ENCODE measurements at places on chromosomes 4 and X.

- DNase-seq: no peak
These were observed 25.2 kb downstream of the PHOX2B start for GRCh38 chr4:41723286-41723685.

DNA sequence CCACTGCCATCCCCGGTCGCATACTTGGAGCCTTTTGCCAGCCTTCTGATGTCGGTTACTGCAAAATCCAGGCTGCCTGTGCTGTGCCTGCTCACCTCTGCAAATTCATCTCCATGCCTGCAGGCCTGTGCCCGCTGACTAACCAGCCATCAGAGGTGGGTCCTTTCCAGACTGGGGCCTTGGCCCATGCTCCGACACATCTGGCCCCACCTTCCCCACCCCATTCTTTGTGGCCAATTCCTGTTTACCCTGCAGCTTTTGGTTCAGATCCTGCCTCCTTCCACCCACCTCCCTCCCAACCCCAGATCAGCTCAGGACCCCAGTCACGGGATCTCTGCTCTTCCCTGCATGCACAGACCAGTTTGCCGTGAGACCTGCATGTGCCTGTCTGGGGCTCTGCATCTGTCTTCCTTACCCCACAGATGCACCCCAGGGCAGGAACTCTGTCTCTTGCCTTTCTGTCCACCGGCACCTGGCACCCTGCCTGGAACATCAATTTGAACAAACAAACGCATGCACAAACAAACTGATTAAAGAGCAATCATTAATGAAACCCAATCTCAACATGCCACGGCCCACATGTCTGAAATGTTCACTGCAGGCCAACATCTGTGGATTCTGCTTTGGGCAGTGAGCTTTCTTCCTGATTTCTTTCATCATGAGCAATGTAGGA, 112.8 kb upstream of the PSAPL1 start:
- peak; percentile 42 for DNase-seq

GRCh38 chrX:154125391-154126040, 18.5 kb upstream of the OPN1LW start:
- no peak for DNase-seq

- DNase-seq: no peak
These were observed 195.4 kb downstream of the ANAPC10 start for GRCh38 chr4:144902614-144903013.

- DNase-seq: no peak
These were observed 138.4 kb downstream of the LDB2 start for GRCh38 chr4:16759931-16760582.

- DNase-seq: no peak
These were observed 49.7 kb upstream of the TMEM164 start for GRCh38 chrX:109952985-109953905.

- DNase-seq: no peak
These were observed 510.6 kb downstream of the RAB28 start for GRCh38 chr4:12973522-12973921.

DNA sequence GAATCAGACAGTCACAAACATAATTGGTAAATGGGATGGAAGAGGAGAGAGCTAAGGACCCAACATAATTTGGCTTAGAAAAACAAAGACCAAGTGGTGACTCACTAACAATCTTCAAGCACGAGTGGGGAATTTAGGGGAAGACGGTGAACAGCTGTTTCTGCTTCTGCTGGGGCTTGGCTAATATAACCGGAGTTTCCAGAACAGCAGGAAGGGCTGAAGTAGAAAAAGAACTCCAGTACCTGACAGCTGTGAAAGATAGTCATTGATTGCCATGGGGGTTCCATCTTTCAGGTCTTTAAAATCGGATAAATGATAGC, 290.9 kb upstream of the LDB2 start:
- DNase-seq: no peak

DNA sequence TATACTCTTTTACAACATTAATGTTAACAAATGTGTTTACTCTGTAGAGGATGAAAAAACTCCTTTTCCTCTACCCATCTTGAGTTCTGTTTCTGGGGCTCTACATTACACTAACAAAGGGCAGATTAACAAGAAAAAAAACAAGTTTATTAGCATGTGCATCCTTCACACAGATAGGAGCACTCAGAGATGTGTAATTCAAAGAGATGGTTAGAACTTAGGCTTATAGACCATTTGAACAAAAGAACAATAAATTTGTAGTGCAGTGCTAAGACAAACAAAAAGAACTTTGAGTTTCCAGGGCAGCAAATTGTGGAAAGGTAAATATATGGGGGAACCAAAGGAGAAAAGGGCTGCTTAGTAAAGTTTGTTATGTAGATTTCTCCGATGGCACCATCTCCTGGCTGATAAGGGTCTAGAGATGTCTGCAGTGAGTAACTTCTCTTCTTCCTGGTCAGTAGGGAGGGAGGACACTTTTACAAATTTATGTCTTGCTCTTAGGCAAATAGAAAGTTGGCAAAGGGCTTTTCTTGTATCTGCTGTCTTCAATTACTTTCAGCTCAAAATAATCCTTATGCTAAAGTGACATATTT, 1249.9 kb upstream of the TENM3 start:
- no peak for DNase-seq

- DNase-seq: no peak
These were observed 440.9 kb downstream of the MID1IP1 start for GRCh38 chrX:39242187-39242586.

- no peak for DNase-seq
These were observed 8.1 kb downstream of the CPZ start for GRCh38 chr4:8600686-8601085.

GRCh38 chrX:479273-479981, 92.7 kb upstream of the PPP2R3B start:
- no peak for DNase-seq
